ENCODE measurements at places on chromosomes 5 and 9.

DNA sequence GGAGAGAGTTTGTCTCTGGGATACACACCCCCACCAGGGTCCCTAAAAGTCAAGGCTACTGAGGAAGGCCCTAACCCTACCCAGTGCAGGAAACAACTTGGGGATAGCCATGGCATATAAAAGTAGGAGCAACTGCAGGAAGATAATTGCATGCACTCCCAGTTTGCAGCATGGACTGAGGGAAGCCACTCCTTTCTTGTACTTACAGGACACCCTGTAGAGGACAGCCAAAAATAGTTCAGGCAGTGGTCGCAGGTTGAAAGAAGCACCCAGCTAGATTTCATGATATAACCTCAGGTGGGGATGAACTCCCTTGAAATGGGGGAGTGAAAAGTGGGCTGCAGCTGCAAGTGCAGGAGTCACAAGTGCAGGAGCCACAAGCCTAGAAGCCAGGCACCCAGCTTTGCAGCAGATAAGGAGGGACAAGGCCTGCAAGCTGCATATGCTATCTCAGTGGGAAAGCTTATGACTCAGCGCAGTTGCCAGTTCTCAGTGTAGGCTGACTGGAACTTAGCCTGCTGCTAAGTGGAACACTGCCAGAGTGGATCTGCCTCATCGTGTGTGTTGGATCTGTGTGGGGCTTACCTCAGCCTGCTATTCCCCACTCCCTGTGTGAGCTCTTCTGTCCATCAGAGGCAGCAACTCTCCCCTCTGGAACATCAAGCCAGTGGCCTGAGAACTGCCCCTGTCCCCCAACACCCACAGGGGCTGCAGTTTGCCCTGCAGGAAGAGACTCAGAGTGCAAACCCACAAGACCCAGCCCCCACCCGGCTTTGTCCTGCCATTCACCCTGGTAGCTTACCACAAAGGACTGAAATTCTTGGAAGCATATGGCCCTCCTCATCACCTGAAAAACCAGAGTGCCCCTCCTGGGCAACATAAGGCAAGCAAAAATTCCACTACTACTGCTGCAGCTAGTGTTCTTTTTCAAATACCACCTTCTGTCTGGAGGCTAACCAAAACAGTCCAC lies 42.7 kb downstream of the CYLC2 start:
- no peak for DNase-seq

GRCh38 chr5:121805911-121806310 lies 45.8 kb upstream of the FTMT start:
- no peak for DNase-seq

GRCh38 chr5:135395451-135395850 lies 3.6 kb downstream of the MACROH2A1 start:
- no peak for DNase-seq

- no peak for DNase-seq
Measured at GRCh38 chr9:127490535-127491230, 39.4 kb downstream of the LRSAM1 start.

DNA sequence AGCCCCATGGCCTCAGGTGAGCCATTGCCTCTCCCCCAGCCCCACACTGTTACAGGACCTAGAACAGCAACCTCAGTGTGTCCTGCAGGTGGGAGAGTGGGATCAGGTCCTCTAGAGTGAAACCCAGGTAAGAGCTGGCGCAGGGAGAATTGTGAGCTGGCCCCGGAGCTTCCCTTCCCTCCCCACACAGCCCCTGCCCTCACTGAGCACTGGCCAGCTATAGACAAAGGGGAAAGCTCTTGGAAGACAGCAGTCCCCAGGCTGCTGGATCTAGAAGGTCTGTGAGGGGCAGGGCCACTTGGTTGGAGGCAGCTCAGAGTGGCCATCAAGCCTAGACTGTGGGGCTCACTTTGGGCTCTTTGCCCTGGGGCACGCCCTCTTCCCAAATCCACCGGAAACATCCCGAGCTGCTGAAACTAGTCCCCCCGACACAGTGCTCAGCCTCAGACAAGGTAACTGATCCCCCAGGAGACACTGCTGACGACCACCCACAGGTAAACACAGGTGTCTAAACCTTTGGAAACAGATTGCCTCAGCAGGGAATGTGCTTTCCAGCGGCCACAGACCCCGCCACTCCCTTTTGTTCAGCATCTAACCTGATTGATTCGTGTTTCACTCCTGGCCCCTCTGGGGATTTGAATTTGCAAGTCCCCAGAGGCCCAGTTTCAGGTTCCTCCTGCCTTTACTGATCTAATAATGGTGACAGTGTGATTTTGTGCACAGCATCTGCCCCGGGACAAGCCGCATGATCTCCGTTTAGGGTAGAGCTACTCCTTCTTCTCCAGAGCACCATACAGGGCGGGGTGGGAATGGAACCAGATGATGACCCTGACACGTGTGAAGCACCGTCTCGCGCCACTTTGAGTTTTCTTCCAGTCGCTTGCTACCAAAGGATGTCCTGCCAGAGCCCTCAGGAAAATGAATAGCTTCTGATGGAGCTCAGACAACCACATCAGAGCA lies 42.2 kb upstream of the ADAMTS2 start:
- peak; percentile 28 for DNase-seq

DNA sequence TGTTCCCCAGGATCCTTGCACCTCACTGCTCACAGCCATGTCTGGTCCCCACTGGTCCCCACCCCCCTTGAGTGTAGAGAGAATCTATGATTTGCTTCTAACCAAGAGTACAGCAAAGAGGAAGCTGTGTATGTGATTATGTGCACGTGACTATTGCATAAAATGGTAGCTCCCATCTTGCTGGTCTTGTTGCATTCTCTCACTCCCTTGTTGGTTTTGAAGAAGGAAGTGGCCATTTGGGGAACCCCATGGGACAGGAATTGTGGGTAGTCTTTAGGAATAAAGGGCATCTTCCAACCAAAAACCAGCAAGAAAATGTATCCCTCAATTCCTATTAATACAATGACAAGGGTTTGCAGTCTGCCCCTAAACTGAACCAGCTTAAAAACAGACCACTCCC lies 5.2 kb upstream of the FCN2 start:
- DNase-seq, result no peak

DNA sequence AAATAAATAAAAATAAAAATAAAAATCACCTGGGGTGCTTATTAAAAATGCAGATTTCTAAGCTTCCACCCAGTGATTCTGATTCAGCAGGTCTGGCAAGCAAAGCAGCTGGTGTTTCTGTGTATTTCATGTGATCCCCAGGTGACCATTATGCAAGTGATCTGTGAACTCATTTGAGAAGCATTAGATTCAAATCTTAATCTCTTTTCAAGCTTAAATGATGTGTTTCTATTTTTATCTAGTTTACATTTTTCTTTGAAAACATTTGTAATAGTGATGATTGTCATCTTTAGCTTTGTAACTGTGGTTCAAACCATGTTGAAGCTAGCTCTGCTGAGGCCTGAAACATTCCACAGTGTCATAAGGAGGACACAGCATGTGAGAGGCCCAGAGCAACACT lies 804.8 kb upstream of the ZNF608 start:
- no peak for DNase-seq

- no peak for DNase-seq
Measured at GRCh38 chr5:57332361-57332760, 150.2 kb downstream of the ACTBL2 start.
